ENCODE measurements at places on chromosomes 7 and 10.

DNA sequence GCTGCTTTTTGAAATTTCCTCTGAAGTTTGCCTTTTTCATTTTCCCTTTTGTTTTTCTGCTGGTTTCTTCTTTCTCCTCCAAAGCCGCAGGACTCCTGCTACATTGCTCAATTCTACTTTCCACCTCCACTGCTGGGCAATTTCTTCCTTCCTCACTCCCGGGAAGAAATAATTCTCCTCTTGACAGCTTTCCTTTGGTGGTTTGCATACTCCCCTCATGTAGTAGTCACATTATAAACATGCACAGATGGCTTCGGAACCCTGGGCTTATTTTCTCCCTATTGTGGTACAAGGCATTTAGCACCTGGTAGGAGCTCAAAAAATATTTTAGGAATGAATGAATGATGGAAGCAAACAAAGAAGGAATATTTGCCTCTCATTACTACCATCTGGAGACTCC lies 977.2 kb downstream of the LRMDA start:
- DNase-seq = no peak

DNA sequence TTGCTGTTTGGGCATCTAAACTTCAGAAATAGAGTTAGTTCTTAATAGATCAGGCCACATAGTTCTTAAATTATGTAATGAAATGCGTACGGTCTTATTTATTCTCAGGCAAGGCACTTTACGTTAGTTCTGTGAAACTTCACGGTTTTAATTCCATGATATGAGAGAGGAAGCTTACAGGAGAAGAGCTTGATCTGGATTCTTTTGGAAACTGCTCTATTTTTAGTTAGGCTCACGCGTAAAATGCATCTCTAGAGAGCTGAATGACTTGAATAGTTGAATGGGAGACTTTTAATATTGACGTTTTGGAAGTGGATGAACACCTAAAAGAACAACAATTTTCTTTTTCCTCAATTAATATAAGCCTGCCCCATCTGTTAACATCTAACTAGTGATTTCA lies 71.1 kb downstream of the PRKG1 start:
- no peak for DNase-seq

- no peak for DNase-seq
These were observed 1.6 kb downstream of the CAPZA2 start for GRCh38 chr7:116863936-116864500.

- peak; percentile 52 for DNase-seq
These were observed 72.0 kb upstream of the FAM20C start for GRCh38 chr7:120164-120991.

- DNase-seq = no peak
These were observed 263.0 kb downstream of the GRID1 start for GRCh38 chr10:86103391-86104101.

DNA sequence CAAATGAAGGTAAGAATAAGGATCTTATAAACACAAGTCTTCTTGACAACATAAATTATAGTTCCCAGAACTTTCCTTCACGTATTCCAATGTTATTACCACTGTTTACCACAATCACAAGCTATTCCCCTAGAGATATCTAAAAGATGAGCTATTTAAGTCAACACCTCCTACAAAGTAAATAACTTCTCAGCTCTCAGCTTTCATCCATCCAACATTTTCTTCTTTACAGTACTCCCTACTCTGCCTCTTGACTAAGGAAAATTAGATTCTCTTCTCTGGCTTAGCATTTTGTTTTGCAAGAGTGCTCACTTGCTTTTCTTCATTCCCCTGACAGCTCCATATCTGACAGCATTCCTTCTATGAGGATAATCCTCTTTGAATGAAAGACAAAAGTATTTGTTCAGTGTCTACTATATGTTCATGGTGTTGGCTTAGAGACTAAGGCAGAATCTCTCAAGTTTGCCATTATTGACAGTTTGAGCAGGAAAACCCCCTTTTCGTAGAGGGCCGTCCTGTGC lies 93.0 kb upstream of the IL6 start:
- DNase-seq = no peak

DNA sequence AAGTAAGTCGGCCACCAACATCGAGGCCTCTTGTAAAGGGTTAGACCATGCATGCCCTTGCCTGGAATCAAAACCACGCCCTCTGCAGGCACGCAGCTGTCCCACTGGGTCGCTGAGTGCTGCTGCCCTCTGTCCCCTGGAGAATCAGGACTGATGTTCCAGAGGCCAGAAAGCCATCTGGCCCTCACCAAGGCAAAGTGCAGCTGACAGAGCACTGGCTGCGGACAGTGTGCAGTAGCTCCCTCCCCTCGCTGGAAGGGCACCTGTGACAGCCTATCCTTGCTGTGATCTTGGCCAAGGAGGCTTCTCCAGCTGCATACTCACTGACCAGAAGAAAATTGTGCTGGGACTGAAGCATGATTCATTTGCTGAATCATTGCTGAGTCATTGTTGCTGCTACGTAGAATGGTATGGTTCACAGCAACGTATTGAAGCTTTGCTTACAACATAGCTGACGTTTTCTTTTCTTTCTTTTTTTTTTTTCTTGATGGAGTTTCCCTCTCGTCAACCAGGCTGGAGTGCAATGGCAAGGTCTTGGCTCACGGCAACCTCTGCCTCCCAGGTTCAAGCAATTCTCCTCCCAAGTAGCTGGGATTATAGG lies 30.4 kb downstream of the DDC start:
- no peak for DNase-seq

GRCh38 chr7:30787486-30787885 lies 16.3 kb downstream of the MINDY4 start:
- no peak for DNase-seq

DNA sequence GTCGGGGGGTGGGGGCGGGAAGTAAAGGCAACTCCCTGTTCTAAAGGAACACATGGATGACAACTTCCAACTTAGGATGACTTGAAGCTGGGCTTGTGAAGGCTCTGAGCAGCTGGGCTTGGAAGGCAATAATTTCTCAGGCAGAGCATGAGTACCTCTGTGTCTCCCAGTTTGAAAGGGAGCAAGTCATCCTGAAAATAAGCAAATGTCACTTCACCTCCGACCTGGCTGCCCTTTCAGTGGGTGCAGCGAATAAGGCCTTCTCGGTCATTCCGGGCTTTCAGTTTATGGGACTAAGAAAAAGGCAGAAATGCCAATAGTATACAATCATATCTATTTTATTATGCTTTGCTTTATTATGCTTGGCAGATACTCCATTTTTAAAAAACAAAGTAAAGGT lies 15.3 kb upstream of the ADAMTS14 start:
- DNase-seq = no peak

DNA sequence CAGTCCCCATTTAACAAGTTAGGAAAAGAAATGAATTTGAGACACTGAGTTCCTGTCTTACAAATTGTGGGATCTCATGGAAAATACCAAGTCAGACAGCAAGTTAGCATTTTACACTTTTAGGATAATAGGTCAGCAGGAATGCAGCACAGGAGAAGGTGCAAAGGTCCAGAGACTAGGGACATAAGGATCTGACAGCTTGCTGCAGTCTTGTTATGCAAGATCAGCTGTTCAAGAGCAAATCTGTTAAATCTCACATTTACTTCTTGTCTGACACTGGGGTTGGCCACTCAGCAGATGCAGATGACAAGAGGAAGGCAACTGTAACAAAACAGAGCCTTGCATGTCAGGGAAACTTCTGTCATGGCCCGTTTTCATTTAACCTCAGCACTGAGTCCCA lies 239.6 kb downstream of the PHF14 start:
- no peak for DNase-seq

Data from liver (tissue), 10 donors.